CD14-positive monocyte (primary cell): ENCODE measurements at places on chromosomes 4 and X.
A peak's percentile ranks its signal among the peaks of the same experiment; 100 is the strongest.

- no peak for DNase-seq
Observed at GRCh38 chrX:149638860-149639259, 7.3 kb upstream of the TMEM185A start.

- no peak for DNase-seq
Observed at GRCh38 chrX:26649534-26649933, 433.6 kb downstream of the MAGEB5 start.

GRCh38 chr4:26022346-26023202 is 108.6 kb downstream of the SMIM20 start:
- DNase-seq, result no peak

- DNase-seq, result no peak
Observed at GRCh38 chrX:95950679-95951078, 734.0 kb upstream of the DIAPH2 start.

- DNase-seq, result peak; percentile 10
Observed at GRCh38 chr4:153365003-153365402, 20.5 kb downstream of the MND1 start.

DNA sequence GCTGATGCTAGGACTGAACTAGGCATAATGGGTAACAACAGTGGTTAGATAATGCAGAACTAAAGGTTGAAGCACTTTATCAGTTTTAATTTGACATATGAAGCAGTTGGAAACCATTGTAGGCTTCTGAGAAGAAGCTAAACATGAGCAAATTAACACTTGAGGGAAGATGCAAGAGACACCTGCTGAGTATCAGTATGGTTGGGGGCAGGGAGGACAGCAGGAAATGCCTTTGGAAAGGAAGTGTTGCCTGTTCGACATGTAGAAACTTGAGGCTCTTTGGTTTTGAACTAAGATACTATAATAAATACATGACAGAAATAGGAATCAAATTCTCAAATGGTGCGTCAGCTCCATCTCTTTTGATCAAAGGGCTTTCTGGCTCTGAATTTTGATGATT is 115.6 kb downstream of the FHIP1A start:
- DNase-seq, result no peak

- DNase-seq, result no peak
Observed at GRCh38 chrX:108285356-108285755, 152.9 kb downstream of the COL4A6 start.

DNA sequence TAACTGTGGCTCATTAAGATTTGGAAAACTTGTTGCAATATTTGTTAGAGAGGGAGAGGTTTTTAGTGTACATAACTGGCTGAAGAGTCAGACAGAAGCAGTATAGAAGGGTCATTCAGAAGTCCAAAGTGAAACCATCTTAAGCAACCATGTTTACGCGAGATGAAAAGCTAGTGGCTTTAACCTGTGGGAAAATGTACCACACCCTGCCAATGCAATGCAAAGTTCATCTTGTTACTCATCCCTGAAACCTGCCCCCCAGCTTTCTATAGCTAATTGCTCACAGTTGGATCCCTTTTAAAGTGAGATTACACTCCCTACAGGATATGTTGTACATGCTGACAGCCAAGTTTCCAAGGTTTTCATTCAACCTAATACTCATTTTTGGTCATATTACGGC is 96.7 kb upstream of the RAPGEF2 start:
- no peak for DNase-seq

GRCh38 chr4:78363031-78363570 is 188.5 kb upstream of the ANXA3 start:
- DNase-seq, result no peak

DNA sequence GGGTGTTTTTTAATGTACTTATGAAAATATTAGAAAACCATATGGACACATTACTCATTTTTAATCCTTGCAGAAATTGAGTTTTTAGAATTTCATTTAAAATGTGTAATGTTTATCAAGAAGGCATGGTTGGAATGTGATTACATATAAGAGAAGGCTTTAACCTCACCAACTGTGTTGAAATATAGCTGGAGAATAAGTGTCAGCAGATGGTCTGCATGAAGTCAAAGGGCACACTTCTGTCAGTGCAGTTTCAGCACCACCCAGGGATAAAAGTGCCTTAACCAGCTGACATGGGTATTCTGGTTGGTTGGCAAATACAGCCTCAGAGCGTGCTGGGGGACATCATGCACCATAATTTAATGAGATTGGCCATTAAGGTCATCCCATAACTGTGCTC is 21.2 kb upstream of the ANTXR2 start:
- no peak for DNase-seq
